Lung (tissue), 17 donors: ENCODE measurements at places on chromosomes 12 and 14. TPM values are rescaled to one million over a fixed set of nuclear protein-coding genes. Genes with fewer than 3 reads are reported as not detected.

Gene HOXC11
- total RNA-seq = not detected

Gene TMEM132C
- total RNA-seq = 16.5 TPM

Gene GALNT8
- total RNA-seq = 0.40 TPM

Gene SPPL3
- 52.3 TPM for total RNA-seq

Gene CLEC1A
- total RNA-seq = 7.8 TPM

Gene OR6C2
- total RNA-seq = 0.14 TPM

Gene GTF2A1
- total RNA-seq = 23.3 TPM

Gene RNASE3
- 0.31 TPM for total RNA-seq

Gene FAR2
- 14.4 TPM for total RNA-seq

Gene SIX4
- 5.2 TPM for total RNA-seq

Gene SOAT2
- 0.21 TPM for total RNA-seq

Gene PIGH
- total RNA-seq = 20.6 TPM

DNA sequence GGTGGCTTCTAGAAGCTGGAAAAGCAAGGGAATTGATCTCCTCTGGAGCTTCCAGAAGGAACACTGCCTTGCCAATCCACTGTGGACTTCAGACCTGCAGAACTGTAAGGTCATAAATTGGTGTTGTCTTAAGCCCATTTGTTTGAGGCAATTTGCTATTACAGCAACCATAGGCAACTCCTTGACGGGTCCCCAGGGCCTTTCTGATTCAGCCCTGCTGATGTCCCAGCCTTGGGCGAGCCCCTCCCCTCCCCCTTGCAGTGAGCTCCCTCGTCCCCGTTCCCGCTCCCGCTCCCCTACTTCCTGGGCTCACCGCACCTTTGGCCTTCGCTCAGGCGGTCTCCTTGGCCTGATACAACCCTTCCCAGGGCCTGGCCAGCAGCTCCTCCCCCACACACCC is 18.9 kb upstream of the DIO3 start:
- DNase-seq = no peak

- DNase-seq = no peak
These were observed 5.4 kb downstream of the KIF26A start for GRCh38 chr14:104143521-104144452.

GRCh38 chr12:49503674-49504180 is 35.1 kb upstream of the KCNH3 start:
- peak; percentile 74 for DNase-seq

GRCh38 chr12:47134005-47134404 is 54.2 kb upstream of the AMIGO2 start:
- DNase-seq = no peak

DNA sequence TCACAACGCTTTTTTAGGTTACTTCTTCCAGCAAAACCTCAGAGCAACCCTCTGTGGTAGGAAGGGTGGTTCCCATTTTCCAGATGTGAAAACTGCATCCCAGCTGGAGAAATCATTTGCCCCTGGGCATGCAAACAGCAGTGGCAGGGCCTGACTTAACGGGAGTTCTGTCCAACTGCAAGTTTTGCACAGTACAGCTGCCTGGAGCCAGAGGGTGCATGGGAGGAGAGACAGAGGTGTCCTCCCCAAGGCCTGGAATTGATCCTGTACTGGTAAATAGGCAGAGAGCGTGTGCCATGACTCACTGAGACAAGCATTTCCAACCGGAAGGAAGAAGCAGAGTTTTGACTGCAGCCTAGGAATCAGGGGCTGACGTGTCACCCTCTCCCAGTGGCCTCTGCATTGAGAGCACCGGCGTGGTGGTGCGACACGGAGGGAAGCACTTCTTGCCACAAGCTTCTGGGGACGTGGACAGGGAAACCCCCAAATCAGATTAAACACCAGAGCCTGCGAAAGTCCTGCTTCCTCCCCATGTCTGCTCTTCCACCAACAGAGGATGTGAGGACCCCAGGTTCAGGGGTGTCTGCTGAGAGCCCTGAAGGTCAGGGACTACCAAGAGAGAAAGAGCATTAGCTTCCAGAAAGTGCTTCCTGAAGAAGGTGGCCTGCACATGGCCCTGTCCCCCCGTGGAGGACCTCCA is 19.0 kb upstream of the SERPINA4 start:
- DNase-seq = no peak

- peak; percentile 77 for DNase-seq
These were observed 3.2 kb upstream of the FICD start for GRCh38 chr12:108511633-108512540.

GRCh38 chr12:71662849-71663560 is 643 bp downstream of the ZFC3H1 start:
- DNase-seq = peak; percentile 74

- no peak for DNase-seq
These were observed 464.6 kb downstream of the PCNX1 start for GRCh38 chr14:71371711-71372396.

GRCh38 chr12:47820631-47821345 is 1.1 kb upstream of the HDAC7 start:
- peak; percentile 87 for DNase-seq

GRCh38 chr14:20998139-20998538 is 954 bp upstream of the SLC39A2 start:
- peak; percentile 78 for DNase-seq

DNA sequence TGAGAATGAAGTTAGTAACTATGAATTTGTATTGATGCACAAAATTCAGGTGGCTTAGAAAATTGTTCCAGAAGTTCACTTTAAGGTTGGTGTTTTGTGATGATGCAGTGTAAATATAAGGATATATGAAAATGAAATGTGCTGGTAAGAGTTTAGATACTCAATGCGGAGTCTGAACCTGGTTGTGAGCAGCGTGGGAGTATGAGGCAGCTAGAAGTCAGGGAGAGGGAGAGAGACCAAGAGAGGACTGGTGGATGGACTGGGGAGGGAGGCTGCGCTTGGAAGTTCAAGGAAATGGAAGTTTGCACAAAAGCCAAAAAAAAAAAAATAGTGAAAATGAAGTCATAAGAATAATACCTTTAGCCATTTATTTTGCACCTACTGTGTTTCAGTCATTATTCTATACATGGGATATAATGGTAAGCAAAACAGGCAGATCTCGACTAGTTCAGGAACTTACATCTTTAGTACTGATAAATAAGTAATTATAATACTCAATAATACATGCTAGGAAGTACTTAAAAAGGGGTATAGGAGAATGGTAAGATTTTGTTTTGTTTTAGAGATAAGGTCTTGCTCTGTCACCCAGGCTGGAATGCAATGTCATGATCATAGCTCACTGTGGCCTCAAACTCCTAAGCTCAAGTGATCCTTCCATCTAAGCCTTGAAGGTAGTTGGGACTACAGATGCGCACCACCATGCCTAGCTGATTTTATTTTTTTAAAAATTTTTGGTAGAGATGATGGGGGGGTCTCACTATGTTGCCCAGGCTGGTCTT is 10.0 kb upstream of the RAB21 start:
- no peak for DNase-seq

GRCh38 chr12:7935590-7936581 is at the start of gene SLC2A3:
TSS of gene SLC2A3 (minus strand) at chr12:7936187. CDS start at chr12:7936034, 153 bp downstream.
- peak; percentile 94 for DNase-seq

DNA sequence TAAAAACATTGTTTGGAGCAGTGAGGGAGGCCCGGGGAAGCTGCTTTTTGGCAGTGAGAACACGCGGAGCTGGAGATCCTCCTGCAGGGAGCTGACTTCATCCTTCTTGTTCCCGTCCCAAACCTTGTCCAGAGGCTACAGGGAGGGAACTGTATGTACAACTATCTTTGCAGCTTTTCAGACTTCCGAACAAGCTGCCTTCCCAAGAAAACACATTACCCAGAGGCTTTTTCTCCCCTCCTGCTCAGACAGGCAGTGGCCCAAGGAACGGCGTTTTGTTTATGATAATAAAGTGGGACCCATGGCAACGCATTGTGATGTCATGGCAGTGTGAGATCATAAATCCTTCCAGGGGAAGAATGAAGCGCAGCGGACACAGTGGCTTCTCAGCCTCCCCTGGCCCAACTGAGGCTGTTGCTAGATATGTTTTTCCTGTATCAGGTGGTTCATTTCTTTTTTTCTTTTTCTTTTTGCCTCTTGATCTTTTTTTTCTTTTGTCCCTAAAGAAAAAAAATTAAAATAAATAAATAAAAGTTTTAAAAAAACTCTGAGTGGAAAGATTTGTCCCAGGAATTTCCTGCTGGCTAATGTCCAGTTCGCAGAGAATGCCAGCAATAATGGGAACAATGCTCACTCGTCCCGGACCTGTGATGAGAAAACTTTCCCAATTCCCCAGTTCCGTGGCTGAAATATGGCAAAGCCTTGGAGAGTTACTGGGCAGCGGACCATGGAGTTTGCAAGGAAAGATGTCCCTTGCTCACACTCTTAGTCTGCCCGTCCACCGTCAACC is 103.4 kb upstream of the MAP1LC3B2 start:
- peak; percentile 98 for DNase-seq

DNA sequence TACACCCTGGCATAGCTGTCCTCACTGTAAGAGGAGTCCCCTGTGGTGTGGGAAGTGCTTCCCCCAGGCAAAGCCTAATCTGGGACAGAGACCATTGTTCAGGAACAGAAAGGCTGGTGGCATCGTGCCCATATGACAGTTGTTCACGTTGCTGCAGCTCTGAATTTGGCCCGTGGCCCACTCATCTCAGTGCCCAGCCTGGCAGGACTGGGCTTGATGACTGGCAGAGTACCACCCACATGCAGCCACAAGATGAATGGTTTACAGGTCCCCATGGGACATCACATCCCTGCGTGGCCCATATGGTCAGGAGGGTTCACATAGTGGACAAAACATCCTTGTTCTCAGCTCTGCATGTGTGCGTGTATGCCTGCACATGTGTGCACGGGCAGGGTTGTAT is 17.5 kb downstream of the IQSEC3 start:
- no peak for DNase-seq

- DNase-seq = no peak
These were observed 344.9 kb downstream of the FSCB start for GRCh38 chr14:44162197-44162596.

GRCh38 chr14:59483363-59483762 is 845 bp downstream of the L3HYPDH start:
- no peak for DNase-seq

GRCh38 chr12:18139989-18140596 is 50.1 kb upstream of the RERGL start:
- DNase-seq = no peak

GRCh38 chr14:69876848-69877306 is 2.3 kb upstream of the SMOC1 start:
- peak; percentile 47 for DNase-seq

GRCh38 chr12:27285403-27285802 is 41.3 kb downstream of the STK38L start:
- DNase-seq = no peak

DNA sequence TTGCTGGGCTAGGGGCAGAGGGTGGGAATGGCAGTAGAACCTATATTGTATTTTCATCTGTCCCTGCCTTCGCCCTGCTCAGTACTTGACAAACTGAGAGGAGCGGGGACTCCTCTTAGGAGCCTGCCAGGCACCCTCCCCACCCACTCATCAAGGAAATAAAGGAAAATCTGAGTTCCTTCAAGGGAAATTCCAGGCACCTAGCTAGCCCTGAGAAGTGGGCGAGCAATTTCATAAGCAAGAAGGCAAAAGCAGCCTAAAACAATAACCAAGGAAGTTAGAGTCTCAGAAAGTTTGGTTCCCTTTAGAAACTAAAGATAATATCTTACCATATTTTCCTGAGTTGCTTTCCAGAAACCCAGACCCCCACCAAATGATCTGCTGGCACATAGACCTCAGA is 10.6 kb upstream of the PLEKHD1 start:
- DNase-seq = no peak

GRCh38 chr12:9951026-9951675 is 19.0 kb upstream of the CLEC2A start:
- DNase-seq = no peak

DNA sequence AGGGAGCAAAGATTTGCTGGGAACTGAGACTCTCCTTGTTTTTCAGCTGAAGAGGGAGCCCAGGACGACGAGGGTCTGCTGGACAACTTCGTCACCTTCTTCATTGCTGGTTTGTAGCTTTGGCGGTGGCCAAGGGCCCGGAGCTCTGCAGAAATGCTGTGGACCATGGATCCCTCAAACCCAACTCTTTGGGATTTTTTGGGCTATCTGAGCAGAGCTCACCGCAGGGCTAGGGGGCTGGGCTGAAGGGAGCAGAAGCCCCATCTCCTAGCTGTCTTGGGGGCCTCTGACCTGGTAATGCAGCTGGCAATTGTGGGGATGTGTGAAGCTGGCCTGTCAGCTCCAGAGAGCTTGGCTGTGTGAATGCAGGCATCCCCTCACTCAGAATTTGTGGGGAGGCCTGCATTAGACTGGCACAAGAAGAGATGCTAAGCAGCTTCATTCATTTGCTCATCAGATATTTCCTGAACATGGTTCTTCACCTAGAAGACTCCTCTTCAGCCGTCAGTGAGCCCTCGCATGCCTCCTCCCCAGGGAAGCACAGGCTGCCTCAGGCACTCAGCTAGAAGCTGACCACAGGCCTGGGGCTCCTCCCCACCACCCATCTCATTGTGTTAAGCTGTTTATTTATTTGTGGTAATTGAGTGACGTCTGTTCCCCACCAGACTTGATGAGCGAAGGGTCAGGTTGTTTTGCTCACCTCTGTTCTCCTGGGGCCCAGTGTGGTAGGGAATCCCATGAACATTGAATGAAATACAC is 32.2 kb downstream of the CYP46A1 start:
- no peak for DNase-seq

GRCh38 chr12:69173368-69173767 is 66.0 kb upstream of the CPSF6 start:
- DNase-seq = no peak

DNA sequence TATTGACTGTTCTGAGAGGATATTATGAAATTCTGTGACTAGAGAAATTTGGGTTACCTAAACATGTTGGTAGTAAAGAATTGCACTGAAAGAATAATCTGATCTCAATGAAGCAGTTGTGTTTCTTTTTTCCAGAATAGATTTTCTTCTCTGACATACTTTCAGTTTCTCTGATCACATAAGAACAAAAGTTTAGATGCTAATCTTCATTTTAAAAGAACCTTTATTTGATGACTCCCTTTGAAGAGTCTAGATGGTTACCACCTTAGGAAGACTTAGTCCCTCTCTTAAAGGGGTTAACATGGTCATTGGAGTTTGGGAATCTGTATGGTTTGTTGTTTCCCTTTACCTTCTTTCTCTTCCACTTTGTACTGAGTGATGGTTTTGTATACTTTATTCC is 58.6 kb downstream of the MON2 start:
- no peak for DNase-seq

DNA sequence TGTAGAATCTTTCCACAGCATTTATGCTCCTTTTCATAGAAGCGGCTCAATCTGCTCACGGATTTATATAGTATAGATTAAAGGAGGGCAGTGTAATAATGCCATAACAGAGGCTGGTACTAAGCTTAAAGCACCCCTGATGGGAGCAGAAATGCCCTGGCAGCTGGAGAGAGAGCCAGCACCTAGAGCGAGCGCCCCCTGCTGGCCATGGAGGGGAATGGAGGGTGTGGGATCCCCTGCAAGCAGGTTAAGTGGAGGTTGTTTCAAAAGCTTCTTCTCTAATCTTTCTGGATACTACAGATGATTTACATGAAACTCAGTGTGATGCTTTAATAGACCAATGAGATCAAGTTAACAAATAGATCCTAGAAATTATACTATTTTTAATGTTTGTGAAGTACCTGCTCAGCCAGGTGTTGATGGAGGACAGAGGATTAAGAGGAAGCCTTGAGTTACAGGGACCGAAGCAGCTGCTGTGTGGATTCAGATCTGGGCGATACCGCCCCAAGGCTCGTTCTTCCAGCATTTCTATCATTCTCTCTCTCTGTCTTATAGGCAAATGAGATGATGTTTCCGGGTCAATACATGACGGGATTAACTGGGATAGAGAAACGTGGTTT is 1519.3 kb upstream of the TMEM132C start:
- DNase-seq = peak; percentile 5
